NCI-H2107 (cell line): ENCODE measurements at places on chromosomes 3 and 15.

- DNase-seq: no peak
Measured at GRCh38 chr3:185153171-185153771, 411 bp upstream of the C3orf70 start.

DNA sequence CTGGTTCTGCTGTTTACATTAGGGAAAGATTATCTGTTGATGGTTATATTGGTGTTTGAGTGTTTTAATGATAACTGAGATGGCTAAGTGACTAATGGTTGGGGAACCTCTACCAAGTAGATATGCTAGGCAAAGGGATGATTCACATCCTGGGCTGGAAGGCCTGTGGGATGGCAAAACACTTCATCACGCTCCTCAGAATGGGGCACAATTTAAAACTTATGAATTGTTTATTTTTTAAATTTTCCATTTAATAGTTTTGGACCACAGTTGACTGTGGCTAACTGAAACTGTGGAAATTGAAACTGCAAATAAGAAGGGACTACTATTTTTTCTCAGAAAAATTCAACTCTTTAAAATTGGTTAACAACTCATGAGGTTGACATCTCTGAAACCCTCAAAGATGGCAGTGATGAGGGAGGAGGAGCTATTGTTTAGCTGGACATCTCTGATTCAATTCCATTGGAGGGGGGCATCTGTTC lies 100.5 kb upstream of the ZBED2 start:
- DNase-seq: no peak

DNA sequence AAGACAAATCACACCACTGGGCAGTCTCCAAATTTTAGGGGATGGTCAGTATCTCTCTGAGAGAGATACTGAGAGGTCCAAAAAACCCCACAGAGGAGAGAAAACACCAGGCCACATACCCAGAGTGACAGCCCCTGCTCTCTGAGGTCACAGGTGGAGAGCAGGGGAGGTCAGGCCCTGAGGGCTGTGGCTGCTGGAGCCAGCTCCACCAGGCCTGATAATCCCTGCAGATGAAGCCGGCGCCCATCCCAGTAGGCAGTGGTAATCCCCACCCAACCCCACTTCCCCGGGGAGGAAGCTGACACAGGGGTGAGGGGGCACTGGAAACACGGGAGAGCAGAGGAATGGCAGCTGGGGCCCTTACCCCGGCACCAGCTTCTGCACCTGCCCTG lies 31.2 kb upstream of the SRP14 start:
- no peak for DNase-seq

- DNase-seq: no peak
Measured at GRCh38 chr3:195905970-195906864, 2.1 kb downstream of the TNK2 start.

GRCh38 chr3:127366383-127366782 lies 78.5 kb upstream of the PRR20G start:
- DNase-seq: no peak

GRCh38 chr3:14647976-14648955 lies 3.3 kb upstream of the CCDC174 start:
- no peak for DNase-seq

DNA sequence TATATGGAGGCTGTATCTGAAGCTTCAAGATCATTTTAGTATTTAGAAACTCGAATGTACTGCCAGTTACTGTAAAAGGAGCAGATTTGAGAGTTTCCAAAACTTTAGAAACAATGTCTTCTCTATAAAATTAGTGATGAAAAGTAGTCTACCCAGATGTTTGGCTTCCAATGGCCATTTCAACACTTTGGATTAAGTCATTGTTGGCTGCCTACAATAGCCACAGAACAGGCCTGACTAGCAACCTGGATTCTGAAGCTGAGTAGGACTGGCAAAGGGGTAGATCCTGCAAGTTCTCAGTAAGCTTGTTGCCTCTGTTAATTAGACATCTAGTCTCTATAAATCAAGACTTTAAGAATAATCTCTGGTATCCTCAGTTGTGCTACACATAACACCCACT lies 239.0 kb upstream of the KCNMB2 start:
- no peak for DNase-seq

GRCh38 chr3:169965562-169966427 lies 812 bp upstream of the SEC62 start:
- no peak for DNase-seq

- no peak for DNase-seq
Measured at GRCh38 chr3:129606636-129607390, at the start of gene PLXND1. PLXND1 (minus strand) TSS chr3:129606676; CDS start chr3:129606639, 37 bp downstream.

- DNase-seq: no peak
Measured at GRCh38 chr15:57751177-57751800, 44.8 kb downstream of the POLR2M start.

DNA sequence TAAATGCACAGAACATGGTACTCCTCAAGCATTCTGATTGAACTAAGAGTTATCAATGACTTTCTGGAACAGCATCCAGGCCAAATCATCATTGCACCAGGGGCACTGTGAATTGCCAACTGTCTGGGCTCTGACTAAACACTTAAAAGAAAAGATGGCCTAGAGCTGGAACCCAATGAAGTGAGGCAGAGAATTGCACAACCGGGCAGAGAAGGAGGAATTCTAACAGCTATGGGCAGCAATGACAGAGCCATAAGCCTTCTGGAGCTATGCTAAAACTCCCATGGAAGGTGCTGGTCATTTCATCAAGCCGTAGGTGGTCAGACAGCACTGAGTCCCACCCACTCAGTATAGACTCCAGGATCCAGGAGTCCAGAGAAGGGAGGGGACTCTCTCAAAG lies 48.1 kb upstream of the OXTR start:
- DNase-seq: no peak

GRCh38 chr15:85178308-85178707 lies 196.7 kb downstream of the PDE8A start:
- no peak for DNase-seq

- DNase-seq: no peak
Measured at GRCh38 chr3:14608298-14608697, 43.3 kb upstream of the CCDC174 start.

GRCh38 chr15:89498574-89498906 lies 2.2 kb upstream of the RHCG start:
- DNase-seq: no peak

- no peak for DNase-seq
Measured at GRCh38 chr3:141305436-141305835, 62.9 kb upstream of the ZBTB38 start.

DNA sequence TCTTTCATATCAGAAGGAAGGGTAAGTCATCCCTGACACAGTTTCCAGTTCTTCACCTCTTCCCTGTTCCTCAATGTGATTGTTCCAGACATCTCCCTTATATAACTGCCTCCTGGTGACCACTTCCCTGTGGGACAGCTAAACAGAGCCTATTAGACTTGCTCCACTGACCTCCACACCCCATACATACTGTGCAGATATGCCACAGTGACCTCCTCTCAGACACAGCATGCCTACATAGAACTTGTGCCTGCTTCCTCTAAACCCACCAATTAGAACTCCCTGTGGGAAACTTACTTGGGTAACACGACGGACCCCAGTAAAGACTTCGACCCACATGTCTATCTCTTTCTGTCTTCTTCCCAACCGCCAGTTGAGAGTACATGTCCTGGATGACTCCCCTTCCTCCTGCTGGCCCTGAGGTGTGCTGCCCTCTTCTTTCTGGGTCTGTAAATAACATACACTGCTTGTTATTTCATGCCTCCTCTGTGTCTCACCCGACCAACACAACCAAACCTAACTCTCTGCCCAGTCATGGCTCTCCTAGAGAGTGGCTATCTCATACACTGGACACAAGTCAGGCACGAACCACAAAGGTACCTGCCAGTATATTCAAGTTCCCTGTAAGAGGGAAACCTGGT lies 53.0 kb downstream of the IGSF11 start:
- DNase-seq: no peak

GRCh38 chr3:17931131-17931530 lies 188.7 kb upstream of the TBC1D5 start:
- DNase-seq: no peak

GRCh38 chr15:96992817-96993216 lies 662.3 kb downstream of the NR2F2 start:
- no peak for DNase-seq

DNA sequence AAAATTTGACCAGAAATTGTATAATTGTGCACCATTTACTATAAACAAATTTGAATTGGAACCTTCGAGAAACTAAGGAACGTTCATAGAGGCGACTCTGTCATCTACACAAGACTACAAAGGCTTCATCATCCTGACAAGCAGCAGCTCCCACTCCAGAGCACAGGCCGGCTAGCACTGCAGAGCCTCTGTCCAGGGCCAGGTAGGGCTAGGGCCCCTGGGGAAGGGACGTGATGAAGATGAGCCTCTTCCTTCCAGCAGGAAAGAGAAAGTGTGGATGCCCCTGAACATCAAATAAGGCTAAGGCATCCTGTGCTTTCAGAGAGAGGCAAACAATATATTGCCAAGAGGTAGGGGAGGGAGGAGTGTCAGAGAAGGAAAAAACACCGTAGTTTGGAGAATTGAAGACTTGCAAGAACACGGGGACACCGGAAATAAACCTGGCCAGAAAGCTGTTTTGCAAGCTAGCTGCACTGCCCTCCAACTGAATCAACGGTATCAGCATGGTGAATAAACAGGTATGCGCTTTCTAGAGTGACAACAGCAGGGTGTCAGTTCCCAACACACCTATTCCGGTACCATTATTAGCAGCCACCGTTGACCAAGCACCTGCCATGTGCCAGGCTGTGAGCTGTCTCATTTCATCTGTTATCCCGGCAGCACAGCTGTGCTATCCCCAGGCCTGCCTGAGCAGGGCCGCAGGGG lies 12.4 kb downstream of the XXYLT1 start:
- no peak for DNase-seq

DNA sequence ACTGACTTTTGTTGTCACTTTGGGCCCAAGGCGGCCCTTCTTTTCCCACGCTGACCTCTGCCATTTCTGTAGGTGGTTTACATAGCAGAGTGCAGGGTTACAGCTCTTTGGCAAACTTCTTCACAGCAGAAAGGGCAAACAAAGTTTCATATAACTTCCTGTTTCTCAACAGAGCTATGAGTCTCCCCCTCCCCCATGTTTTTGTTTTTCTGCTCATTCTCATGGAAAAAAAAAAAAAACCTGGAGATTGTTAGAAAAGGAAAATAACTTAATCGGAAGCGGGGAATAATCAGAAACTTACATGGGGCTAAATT lies 342.0 kb upstream of the NR2F2 start:
- no peak for DNase-seq

DNA sequence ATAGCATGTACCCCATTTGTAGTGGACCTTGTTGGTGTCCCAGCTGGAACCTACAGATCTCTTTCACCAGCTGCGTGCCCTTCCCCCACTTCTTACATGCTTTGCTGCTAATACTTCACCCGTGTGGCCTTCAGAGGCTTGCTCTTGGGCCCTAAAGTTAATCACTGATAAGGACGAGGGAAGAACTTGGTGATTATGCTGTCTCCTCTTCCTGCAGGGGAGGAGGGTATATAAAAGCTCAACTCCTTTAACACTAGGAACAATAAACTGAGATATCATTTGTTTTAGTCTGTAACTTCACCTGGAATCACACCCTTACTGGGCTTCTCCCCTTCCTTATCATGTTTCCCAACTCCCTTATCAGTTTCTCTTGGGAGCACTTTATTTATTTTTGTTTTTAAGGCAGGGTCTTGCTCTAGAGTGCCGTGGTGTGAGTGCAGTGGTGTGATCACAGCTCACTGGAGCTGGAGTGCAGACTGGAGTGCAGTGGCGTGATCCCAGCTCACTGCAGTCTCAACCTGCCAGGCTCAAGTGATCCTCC lies 43.2 kb upstream of the PIK3R4 start:
- DNase-seq: no peak

DNA sequence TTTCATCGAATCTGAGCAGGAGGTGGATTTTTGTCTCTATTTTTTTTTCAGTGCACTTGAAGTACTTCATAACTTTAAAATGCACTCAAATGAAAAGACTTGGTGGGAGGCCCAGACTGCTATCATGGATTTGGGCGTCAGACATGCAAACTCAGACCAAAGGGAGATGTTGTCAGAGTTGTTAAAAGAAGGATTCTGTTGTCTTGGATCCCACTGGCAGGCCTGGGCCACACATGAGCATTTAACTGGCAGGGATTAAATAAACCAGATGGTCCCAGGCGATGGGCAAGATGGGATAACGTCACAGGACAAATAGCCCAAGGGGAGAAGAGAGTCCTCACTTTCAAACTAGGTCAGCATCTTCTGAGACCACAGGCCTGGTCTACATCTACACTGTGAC lies 15.4 kb downstream of the RTP1 start:
- DNase-seq: no peak

DNA sequence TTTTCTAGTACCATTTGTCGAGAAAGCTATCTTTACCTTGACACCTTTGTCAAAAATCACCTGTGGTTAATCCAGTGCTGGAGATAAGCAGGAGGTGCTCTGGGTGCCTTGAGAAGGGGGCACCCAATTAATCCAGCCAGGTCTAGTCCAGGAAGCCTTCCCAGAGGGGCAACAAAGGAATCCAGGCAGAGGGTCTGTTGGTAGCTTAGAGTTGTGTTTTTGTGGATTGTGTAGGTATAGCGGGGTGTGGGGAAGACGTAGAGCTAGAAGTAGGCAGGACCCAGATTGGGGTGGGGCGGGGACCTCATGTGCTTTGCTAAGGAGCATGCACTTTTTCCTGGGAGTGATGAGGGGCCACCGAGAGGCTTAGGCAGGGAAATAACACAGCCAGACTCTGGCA lies 6.0 kb upstream of the PIGZ start:
- no peak for DNase-seq

GRCh38 chr15:65384505-65384894 lies 6.7 kb upstream of the IGDCC3 start:
- DNase-seq: no peak

DNA sequence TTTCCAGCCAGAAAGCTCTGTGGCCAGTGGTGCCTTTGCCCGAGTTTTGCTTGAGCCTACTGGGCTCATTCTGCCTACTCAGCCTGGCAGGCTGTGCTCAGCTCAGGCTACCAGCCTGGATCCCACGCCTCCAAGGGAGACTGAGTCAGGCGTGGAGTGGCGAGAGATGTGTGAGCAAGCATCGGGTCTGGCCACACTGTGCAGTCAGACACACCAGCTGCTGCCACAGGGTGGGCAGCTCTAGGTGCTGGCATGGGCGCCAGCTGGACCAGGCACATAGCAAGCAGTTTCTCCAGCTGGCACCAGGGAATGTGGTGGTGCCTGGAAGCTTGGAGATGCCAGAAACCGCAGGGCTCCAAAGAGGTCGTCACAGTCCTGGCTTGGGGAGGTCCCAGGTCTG lies 498.5 kb upstream of the CNTN4 start:
- no peak for DNase-seq
